NCI-H524 (cell line): ENCODE measurements at places on chromosomes 7 and 10.

GRCh38 chr7:6284461-6285360 is 12.3 kb upstream of the CYTH3 start:
- DNase-seq: no peak

DNA sequence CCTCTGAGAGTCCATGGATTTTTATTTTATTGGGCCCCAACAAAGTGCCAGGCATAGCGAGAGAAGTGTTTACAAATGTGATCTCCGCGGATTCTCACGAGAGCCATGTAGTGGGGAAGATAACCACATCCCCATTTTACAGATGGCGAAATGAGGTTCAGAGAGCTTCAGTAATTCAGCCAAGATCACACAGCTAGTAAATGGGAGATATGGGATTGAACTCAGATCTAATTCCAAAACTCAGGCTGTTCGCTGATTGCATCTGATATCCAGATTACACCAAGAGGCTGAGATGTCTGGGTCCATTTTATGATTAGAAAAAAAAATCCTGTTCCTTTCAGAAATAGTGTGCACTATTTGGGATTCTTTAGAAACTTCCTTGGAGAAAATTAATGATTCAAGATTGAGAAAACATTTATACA is 1.3 kb downstream of the FAS start:
- DNase-seq: no peak

DNA sequence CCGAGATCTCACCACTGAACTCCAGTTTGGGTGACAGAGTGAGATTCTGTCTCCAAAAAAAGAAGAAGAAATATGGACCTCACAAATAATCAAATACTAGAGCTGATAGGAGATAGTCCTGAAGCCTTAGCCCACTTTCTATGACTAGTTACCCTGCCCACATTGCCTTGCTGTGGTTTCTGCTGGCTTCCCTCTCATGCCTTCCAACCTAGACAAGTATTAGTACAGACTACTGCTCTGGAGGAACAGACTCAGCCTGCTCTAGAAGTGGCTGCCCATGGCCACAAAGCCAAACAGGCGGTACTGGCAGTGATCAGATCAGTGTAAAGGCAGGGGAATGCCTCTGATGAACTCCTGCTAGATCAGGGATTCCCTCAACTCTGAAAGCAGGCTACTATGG is 89.7 kb upstream of the PRKAR2B start:
- DNase-seq: no peak

- no peak for DNase-seq
Observed at GRCh38 chr7:51269321-51269720, 47.3 kb downstream of the COBL start.

- DNase-seq: no peak
Observed at GRCh38 chr10:100978901-100979195, 8.4 kb downstream of the MRPL43 start.

DNA sequence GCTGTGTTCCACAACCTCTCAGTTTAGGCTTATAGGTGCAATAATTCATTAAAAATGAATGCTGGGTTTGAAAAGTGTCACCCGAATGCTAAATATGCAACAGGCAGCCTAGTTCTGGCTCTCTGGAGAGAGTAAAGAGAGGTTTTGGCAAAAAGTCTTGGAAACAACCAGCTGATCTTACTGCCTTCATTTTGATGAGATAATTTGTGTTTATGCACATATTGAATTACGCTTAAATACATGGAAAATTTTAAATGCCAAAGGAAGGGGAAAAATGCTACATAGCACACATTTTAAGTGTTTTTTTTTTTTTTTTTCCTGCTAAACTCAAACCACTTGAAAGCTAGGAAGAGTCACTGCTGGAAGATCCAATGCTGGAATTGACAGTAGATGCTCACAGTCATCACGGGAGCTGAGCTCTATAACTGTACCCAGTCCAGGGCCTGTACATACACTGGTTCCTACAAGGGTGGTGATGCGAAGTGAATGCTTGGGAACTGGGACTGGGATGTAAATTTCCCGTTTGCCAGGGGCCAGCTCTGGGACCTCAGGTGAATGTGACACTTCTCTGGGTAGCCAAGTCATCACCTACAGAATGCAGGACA is 151.5 kb downstream of the PFKFB3 start:
- no peak for DNase-seq

- DNase-seq: peak; percentile 4
Observed at GRCh38 chr7:109635374-109635773, 1065.7 kb downstream of the DNAJB9 start.
